Stimulated activated CD4-positive, alpha-beta T cell treated with anti-CD3 and anti-CD28 coated beads, Interleukin-1b, Interleukin-23, amount 100 ng/mL, for 4 hours (primary cell): ENCODE measurements at places on chromosomes 11 and 22.

DNA sequence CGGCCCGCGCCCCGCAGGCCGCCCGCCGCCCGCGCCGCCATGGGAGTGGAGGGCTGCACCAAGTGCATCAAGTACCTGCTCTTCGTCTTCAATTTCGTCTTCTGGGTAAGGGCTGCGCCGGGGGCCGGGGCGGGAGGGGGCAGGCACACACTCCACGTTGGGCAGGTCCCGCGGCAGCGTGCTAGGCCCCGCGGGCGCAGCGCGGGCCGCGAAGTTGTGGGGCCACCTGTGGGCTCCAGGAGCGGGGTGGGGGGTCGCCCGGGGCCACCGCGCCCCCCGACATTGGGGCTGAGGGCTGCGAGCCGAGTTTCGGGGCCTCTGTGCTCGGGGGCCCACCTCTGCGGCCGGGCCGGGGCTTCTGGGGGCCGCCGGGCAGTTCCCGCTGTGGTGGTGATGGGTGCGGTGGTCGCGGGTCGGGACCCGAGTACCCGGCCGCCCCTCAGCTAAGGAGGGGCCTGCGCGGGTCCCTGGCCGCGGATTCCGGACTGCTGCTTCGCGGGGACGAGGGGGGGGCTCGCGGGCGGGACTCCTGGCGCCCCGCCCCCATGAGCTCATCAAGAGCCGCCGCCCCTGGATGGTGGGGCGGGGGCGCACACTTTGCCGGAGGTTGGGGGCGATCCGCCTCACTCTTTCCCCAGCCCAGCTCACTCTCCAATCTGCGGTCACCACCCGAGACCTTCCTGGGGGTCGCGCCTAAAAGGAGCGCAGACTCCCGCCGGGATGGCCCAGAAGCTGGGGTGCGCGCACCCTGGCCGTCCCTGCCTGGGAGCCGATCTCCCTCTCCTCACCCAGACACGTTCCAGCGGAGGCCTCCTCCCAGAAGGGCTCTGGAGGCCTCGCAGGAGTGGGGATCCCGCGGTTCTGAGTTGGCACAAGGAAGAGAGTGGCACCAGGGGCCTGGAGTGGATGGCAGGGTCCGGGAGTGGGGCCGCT lies 667 bp downstream of the CD81 start:
- DNase-seq, result peak; percentile 62

DNA sequence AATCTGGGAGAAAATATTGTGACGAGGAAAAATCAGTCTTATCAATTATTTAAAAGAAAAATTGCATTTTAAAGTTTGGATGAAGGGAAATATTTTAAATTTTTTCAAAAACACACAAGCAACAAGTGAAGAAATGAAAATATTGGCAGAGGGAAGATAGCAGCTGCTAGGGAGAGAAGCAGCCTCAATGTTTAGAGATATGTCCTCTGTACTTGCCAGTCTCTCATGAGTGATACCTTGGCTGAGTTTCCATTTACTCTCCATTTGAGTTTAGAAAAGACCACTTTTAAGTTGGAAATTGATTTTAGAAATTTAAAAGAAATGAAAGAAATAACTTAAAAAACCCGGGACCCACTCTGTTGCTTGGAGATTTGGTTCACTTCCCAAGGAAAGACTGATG lies 88.6 kb upstream of the DBX1 start:
- no peak for DNase-seq

- no peak for DNase-seq
These were observed 483.3 kb downstream of the TBC1D22A start for GRCh38 chr22:47245786-47246185.

DNA sequence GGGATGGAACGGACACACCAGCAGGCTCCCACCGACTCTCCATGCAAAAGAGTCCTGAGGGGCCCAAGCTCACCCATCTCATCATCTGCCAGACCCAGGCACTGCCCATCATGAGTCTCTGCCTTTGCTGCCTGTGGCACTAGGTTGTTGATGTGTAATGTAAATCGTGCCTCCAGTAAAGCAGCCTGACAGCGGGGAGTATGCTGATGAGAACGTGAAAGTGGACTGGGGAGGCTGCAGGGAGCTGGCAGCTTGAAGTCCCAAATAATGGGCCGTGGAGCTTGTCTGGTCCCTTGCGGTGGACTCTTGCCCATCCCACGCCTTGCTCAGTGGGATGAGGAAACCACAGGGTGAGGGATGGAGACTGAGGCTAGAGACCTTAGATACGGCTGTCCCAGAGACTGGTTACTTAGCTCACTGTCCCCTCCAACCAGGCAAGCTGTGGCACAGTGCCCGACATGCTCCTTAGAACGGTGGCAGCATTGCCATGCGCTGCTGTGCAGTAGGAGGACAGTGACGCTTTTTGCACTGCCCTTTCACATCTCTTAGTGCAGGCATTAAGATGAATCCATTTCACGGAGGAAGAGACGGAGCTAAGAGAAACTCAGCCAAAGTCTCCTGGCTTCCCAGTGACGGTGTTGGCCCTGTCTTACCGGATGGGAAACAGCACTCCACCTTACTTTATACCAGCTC lies 39.6 kb upstream of the PLET1 start:
- DNase-seq, result no peak

GRCh38 chr22:40637183-40638150 lies 948 bp upstream of the MRTFA start:
- DNase-seq, result peak; percentile 31

GRCh38 chr11:2612884-2613571 lies 86.8 kb downstream of the KCNQ1OT1 start:
- no peak for DNase-seq

DNA sequence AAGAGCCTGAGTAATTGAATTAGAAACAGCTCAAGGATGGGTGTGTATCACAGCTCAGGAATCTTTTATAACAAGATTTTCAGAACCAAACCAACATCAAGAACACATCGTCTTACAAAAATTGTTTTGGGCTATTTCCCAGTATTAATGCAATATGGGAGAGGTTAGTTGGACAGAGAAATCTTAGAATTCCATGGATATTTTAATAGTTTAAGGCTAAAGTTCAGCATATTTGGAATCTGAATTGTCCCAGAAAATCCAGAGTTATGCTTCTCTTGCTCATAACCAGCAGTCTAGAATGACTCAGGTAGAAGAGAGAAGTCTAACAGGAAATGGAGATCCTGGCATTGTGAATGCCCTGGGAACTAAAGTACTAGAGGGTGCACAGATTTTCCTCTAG lies 74.6 kb downstream of the ADM start:
- no peak for DNase-seq

GRCh38 chr11:111932611-111932950 lies 4.6 kb upstream of the DIXDC1 start:
- DNase-seq, result no peak

DNA sequence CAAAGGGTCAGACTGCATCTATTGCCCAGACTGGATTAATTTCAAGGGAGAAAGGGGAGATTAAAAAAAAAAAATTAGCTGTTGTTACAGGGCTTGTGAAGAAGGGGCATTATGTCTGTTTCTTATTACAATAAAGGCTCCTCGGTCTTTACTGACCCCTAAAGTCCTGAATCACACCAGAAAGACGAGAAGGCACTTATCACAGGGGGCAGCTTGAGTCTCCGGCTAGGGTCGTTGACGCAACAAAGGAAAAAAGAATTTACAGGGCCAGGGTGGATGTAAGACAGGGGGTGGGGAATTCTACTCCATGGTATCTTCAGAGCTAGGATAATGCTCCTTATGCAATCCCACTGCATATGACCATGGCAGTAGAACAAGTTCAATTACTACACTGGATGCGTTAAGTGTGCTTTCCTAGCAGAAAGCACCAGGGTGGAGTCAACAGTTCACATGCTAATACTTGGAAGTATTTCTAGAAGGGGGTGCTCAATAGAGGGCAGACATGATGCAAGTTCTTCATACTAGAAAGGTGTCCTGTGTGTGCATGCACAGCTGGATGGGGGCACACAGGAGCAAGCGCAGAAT lies 16.5 kb downstream of the DDX17 start:
- no peak for DNase-seq

- DNase-seq, result no peak
These were observed 68.4 kb downstream of the TBC1D22A start for GRCh38 chr22:46830841-46831240.

DNA sequence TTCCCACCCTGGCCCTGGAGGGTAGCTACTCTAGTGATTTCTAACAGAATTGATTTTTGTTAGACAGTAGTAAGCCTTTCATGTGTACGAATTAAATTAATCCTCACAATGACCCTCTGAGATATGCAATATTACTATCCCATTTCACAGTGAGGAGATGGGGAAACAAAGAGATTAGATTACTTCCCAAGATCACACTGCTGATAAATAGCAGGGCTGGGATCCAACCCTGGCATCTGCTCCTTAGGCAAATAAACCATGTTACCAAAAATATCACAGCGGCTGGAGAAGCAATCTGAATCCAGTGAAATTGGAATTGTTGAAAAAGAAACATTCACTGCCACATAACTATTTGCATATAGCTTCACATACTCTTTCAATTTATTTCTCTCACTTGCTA lies 12.8 kb upstream of the CAVIN3 start:
- no peak for DNase-seq

GRCh38 chr11:132285631-132286030 lies 915.2 kb downstream of the NTM start:
- DNase-seq, result no peak

DNA sequence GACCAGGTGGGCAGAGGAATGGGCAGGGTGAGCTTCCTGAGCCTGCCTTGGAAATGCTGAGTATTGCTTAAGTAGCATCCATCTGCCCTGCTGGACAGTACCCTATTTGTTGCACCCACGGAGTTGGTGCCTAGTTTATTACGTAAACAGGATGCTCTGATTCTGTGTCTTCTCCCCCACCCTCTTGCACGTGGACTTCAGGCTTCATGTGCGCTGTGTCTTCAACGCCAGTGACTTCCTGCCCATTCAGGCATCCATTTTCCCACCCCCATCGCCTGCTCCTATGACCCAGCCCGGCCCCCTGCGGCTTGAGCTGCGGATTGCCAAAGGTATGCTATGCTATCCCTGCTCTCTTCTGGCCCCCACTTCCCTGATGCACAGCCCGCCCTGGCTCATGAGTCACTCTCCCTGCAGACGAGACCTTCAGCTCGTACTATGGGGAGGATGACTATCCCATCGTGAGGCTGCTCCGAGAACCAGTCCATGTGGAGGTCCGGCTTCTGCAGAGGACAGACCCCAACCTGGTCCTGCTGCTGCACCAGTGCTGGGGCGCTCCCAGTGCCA lies 5.7 kb downstream of the ZP1 start:
- no peak for DNase-seq

- no peak for DNase-seq
These were observed 26.3 kb upstream of the ISX start for GRCh38 chr22:35039625-35040024.

DNA sequence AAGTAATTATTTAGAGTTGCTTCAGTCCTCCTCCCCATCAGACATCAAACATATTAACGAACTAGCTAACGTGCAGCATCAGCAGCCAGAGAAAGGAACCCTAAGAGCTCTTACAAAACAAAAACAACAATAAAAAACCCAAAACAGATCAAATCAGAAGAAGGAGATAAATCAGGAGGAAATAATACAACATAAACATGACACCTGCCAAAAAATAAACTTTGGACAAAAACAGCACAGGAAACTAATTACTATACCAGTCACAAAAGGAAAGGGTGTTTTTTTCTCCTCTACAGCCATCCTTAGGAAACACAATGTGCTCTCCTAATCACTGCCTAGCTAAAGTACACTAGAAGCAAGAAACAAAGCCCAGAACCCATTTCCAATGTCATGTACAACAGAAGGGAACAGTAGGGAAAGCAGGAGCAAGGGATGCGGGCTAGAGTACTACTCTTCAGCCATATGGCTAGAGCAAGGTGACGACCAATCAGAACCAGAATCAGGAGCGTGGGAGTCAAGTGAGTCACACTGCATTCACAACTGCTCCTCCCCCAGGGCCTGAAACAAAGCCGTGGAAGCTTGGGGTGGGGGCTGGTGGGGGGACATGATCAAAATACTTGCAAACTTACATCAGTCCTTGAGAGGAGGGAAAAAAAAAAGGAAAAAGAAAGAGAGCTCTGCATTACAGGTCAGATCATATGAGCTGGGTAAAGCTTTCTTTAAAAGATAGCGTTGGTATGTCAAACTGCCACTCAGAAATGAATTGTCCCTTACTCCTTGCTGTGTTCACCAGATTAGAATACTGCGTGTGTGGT lies 60.4 kb downstream of the LARGE2 start:
- DNase-seq, result peak; percentile 19

- no peak for DNase-seq
These were observed 38.2 kb downstream of the OR10A6 start for GRCh38 chr11:7892840-7893254.

- no peak for DNase-seq
These were observed 323.3 kb downstream of the NTM start for GRCh38 chr11:131693756-131694155.

DNA sequence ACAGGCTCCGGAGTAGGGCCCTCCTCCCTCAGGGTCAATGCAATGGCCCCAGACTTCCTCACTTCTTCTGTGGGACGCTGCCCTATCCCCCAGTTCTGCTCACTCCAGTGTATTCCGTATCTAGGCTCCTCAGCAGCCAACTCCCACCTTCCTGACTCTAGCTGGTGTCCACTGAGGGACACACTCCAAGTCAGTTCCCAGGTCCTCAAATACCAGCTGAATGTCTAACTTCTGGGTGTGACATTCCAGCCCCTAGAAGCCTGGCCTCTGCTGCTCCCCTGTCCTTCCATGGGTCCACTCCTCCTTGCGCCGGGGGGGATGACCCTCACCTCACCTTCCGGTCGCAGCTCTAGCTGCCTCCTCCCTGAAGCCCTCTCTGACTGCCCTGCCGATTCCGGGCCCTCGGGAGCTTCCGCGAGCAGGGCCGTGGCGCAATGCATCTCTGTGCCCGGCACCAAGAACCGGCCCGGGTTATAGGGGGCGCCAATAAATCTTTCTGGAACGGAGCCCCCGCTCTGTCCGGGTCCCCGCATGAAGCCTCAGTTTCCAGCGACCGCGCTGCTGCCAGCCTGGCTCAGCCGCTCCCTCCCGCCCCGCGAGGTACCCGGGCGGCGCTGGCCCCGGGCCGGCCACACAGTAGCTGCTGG lies 15.4 kb downstream of the BAD start:
- DNase-seq, result peak; percentile 45

GRCh38 chr11:47106798-47107411 lies 69.8 kb downstream of the ARFGAP2 start:
- DNase-seq, result no peak

GRCh38 chr11:79199729-79200354 lies 241.0 kb downstream of the TENM4 start:
- no peak for DNase-seq

DNA sequence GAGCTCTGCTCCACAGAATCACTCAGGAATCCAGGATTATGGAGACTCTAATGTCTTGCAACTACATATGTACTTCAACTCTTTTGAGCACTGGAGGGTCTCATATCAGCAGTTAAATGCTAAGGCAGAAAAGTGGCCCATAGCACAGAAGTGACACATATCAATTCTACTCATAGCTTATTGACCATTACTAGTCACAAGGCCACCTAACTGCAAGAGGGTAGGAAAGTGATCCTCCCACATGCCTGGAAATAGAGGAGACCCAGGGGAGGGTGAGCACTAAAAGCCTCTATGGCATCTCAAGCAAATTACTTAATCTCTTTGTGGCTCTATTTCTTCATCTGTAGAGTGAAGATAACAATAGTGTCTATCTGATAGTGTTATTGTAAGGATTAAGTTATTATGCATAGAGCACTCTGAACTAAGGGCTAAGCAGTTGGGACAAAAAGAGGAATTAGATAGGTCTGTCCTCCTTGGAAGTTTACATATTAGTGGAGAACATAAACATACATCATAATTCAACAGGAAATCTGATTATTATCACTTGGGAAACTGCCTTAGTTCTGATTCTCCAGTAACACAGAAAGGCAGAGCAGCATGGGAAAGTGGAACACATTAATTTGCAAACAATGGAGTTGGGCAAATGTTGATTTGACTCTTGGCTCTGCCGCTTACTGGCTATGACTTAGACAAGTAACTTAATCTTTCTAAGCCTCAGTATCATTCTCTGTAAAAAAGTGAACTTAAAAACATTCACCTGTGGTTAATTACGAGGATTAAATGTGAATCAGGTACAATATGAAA lies 25.1 kb upstream of the USP47 start:
- no peak for DNase-seq
